Activated CD4-positive, alpha-beta T cell treated with anti-CD3 and anti-CD28 coated beads, Interleukin-2, amount 50 U/mL, for 24 hours (primary cell): ENCODE measurements at places on chromosomes 3 and 15.

DNA sequence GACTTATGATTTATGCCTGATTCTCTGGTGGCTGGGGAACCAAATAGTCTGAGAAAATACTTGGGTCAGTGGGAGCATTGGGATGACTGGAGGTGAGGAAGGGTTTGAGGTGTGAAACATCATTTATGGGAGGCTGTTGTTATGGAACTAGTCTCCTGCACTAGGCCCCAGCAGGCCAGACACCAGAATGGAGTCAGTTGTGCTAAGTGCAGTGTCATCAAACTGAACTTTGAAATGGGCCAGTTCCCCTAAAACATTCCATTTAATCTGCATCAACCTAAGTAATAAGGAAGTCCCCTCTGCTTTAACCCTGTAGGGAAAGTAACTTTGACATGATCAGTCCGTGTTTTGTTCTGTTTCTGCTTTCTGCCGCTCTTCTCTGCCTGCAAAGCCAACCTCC, 44.9 kb upstream of the KLHL25 start:
- DNase-seq = no peak

DNA sequence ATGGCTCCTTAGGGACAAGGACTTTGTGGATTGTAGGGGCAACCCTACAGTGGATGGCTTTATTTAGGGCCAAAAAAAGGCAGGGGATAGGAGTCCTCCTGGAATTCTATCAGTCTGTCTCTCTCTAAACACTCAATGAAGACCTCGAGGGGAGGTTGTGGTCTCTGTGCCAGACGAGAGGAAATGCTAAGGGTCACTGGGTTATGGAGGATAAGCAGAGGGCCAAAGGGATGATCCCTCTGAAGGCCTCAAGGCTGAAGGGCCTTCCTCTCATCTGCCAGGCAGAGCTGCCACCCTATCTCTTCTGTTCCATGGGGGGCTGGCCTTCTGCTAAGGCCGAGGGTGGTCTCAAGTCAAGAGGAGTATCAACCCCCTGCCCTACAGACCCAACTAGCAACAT, 27.0 kb downstream of the PLXNB1 start:
- no peak for DNase-seq

GRCh38 chr3:18891641-18892040, 256.7 kb upstream of the KCNH8 start:
- DNase-seq = no peak

- DNase-seq = no peak
Measured at GRCh38 chr15:72998226-72998625, 54.0 kb upstream of the NEO1 start.

- no peak for DNase-seq
Measured at GRCh38 chr3:33231756-33232465, 13.3 kb upstream of the SUSD5 start.

DNA sequence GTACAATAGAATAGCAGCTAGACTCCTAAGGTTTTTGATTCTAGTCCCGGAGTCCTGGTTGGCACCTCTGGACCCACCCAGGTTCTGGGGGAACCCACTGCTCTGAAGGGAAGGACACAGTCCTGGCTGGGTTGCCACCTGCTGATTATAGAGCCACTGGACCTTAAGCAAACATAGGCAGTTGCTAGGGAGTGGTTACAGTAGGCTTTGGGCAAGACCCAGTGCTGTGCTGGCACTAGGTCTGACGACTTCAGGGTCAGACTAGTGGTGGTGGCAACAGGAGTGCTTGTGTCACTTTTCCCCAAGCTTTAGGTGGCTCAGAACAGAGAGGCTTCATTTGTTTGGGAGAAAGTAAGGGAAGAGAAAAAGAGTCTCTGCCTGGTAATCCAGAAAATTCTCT, 109.8 kb upstream of the C3orf80 start:
- DNase-seq = no peak

GRCh38 chr3:194053136-194053535, 82.8 kb upstream of the HES1 start:
- DNase-seq = no peak

DNA sequence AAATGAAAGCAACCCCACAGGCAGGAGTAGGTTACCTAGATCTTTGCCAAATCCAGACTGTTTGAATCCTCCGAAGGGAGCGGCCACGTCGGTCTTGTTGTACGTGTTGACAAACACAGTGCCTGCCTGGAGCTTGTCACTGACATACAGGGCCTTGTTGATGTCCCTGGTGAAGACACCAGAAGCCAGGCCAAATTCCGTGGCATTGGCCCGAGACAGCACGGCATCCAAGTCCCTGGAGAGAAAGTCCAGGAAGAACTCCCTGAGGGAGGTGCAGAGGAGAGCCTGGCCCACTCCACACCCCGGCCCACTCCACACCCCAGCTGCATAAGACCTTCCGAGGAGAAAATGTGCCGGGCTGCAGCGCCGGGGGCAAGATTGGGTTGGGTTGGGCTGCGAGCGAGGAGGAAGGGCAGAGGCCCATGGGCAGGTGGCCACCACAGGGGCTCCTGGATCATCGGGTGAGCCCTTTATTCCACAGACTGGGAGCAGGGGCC, 21.8 kb upstream of the SLC41A3 start:
- no peak for DNase-seq

GRCh38 chr15:57320631-57321220, 55.6 kb upstream of the CGNL1 start:
- no peak for DNase-seq

- no peak for DNase-seq
Measured at GRCh38 chr15:90213122-90213817, 12.1 kb downstream of the SEMA4B start.

DNA sequence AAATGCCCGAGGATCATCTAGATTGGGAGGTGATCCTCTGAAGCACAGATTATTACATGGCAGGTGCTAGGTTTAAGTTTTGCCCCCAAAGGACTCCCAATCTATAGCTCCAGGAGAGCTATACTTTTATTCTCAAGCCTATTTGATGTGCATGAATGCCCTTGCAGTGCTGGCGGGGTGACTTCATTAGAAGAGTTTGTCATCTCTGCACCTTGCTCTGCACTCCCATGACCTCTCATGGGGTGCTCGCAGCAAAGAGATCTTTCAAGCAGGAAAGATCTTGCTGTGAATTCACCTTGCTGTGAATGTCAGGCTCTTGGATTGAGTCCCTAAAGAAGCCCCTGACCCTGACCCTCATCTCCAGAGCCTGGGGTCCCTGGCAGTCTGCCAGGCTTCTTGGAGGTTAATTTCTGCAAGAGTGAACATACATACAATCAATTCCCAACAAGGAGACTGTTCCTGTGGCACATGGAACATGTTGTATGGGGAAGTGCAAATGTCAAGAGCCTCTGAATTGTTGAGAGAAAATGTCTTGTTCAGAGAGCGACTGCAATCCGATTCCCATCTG, 45.9 kb downstream of the FAM43A start:
- DNase-seq = no peak

DNA sequence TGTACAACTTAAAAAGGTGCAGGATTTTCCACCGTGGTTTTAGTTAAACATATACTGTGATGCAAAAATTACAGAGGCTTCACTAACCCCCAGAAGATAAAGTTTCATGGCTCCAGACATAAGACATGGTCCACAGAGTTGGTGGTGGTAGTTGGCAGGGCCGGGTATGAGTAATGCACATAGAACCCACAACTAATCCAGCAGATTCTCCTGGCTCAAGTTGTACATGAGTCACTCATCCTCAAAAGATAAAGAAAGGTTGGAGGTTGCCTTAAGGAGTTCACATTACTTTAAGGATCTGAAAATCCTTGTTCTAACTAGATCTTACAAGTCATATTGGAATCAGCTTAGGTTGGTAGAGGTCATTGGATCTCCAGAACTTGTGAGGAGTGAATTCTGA, 98.3 kb upstream of the ZBTB20 start:
- no peak for DNase-seq

DNA sequence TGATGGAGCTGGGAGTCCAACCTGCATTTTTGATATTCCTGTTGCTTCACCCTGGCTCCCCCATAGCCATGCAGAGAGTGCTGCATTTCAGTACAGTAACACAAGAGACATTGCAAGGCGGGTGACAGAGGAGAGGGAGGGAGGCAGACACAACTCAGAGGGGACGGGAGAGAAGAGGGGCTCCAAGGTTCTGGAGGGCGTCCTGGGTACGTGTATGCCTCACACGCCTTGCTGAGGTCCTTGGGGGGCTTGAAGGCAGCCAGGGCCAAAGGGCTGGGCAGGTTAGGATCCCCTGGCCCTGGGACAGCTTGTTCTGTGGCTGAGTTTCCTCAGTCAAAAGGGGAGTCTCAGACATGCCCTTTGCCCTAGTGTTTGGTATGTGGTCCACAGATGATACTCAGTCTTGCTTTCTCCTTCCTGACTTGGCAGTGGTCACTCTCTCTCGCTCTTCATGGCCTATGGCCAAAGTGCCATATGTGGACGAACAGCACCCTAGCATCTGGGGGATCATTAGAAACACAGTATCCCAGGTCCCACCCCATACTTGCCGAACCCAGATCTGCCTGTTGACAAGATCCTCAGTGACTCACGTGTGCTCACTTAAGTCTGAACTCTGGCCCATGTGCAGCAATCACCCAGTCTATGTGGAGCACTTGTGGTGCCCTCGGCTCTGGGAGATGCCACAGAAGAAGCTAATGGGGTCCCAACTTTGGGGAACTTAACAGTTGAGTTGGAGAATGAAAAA, 52.9 kb downstream of the FGD5 start:
- DNase-seq = no peak

- no peak for DNase-seq
Measured at GRCh38 chr3:172115787-172116186, 76.4 kb downstream of the FNDC3B start.

DNA sequence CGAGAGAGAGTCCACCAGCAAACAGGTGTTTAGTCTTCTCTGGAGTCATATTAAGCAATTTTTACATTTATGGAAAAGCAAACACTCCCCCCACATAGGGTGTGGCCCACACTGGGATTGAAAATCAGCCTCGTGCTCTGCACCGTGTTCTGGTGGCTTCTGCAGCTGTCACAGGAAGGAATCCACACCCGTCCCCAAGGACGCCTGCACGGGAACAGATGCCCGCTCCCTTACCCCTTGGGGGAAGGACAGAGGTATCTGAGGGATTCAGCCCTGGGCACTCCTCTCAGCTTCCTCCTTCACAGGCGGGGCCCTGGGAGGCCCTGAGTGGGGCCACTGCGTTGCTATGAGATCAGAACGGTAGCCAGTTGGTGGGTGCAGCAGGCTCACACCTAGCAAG, 27.8 kb downstream of the LIPC start:
- DNase-seq = no peak

DNA sequence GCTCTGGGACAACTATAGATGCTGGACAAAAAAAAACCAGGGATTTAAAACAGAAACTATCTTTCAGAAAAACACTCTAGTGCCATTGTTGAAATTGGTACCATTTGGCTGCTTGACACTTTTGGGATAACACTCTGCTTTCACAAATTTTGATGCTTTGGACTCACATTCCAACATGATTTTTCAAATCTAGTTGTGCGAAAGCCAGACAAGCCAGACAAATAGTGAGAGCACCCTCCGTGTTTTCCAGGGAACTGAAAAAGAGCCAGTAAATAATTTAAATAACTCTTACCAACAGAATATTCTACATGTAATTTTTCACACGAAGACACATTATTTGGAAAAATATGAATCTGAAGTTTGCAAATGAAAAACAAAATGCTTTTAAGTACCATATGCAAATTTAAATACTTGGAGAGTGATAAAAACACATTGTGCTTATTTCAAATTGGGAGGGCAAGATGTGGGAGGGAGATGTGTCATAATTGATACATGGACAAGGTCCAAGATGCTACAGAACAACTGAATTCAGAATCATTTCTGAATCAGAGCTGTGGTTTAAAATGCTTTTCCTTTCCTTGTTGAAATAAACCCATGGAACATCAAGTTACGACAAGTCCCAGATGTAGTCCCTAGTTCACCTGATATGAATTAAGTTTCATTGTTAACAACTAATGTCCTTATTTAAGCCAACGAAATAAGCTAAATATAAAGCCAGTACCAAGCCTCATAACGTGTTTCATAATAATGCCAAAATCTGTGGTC, 144.2 kb upstream of the SOX2 start:
- DNase-seq = no peak

DNA sequence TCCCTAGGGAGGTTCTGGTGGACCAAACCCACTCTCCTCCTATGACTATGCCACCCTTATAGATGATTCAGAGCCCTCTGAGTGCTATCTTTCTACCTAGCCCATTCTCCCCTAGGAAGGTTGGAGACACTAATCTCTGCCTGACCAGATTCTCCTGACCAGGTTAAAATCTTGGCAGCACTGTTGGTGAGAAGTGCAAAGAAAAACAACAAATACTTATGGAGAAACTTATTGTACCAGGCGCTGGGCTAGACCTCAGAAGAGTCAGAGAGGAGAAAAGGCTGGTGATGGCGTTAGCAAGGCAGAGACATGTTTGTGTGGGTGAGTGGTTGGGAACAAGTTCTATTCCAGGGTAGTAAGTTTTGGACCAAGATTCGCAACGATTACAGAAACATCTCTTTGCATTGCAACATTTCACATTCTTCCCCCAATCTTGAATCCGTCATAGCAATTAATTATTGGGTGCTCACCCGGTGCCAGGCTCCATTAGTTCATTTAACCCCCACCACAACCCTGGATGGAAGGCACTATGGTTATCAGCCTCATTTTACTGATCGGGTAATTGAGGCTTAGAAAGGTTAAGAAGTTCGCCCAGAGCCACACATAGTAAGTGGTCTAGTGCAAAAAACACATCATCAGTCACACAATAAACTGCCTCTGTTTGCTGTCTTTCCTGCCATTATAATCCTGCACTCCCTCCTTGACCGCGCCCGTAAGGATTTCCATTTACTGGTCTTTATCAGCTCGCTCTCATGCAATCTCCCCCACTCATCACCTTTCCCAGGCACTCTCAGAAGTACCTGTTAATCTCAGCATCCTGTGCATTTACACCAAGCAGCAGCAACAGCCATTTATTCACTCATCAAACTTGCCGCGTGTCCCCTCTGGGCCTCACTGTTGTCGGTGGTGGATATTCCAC, 655 bp upstream of the TSPAN3 start:
- no peak for DNase-seq

DNA sequence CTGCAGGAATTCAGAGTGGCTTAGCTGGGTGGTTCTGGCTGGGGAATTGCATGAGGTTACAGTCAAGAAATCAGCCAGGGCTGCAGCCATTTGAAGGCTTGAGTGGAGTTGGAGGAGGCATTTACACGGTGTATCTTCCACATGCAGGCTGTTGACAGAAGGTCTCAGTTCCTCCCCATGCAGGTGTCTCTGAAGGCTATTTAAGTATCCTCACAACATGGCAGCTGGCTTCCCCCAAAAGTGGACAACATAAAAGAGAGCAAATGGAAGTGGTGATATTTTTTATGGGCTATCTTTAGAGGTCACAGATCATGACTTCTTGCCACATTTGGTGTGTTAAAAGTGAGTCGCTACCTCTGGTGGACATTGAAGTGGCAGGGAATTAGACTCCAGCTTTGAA, 60.1 kb upstream of the SPRED1 start:
- no peak for DNase-seq

- no peak for DNase-seq
Measured at GRCh38 chr3:110234831-110235230, 836.8 kb upstream of the NECTIN3 start.

GRCh38 chr15:89172921-89173320, 48.5 kb downstream of the RLBP1 start:
- no peak for DNase-seq

GRCh38 chr3:71218508-71218907, 365.0 kb downstream of the FOXP1 start:
- no peak for DNase-seq

DNA sequence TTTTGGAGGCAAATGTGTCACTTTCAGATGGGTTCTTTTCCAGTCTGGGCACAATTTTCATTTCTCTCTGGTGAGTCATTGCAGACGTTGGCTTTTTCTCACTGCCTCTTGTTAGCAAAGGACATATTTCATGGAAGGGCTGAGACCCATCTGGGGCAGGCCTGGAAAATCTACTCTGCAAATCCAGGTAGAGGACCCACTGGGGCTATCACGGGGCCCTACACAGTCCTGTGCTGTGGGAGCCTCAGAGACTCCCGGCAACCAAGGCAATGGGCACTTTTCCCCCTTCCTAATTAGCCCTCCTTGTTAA, 58.0 kb downstream of the HRH1 start:
- no peak for DNase-seq
